ENCODE measurements at places on chromosomes 2 and 18.

DNA sequence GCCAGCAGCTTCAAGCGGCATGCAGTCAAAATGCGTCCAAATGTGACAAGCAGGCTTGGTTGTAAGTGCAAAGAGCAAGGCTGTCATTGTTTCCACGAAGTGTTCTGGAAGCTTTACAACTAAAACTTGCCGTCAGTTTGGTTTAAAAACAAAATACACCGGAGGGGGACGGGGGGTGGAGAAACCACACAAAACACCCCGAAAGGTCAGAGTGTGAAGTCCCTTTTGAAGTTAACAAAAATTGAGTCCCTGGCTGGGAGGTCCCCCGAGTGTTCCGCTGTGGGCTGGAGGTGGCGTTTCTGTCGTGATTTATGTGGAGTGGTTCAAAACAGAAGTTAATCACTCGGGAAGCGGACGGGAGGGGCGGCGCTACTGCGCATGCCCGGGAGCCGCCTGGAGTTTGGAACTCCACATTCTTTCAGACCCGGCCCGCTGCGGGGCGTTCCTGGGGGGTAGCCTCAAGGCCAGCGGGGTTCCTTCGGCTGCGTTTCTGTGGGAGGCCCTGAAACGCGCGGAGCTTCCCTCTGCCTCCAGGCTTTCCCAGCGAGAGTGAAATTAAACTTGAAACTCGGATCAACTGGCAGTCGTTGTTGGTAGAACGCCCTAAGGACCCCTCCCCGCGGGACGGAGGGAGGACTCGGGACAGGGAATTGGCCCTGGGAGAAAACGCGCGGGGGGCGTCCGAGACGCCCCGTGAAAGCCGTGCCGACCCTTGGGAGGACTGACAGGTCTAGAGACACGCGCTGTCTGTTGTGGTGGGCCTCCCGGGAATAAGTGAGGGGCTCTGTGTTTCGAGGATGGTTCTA is 1.4 kb downstream of the TGIF1 start:
- peak; percentile 78 for DNase-seq

- no peak for DNase-seq
These were observed 8.0 kb downstream of the PKDCC start for GRCh38 chr2:42055573-42056514.

DNA sequence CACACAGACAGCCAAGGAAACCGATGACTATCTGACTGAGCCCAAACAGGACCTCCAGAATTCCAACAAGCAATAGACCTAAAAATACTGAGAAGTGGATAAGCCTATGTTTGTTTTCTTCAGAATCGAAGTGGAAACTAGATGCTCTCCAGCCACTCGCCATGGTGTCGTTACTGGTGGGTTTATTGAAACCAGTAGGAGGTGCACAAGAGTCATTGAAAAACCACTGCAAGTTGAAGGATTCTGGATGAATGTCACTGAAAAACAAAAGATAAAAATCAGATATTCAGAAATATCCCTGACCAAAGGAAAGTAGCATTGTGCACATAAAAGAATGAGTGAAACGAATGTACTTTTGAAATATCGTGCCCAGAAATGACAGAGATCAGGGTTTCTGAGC is 15.3 kb downstream of the TM4SF20 start:
- no peak for DNase-seq

- DNase-seq, result no peak
These were observed 638.0 kb downstream of the NYAP2 start for GRCh38 chr2:226037526-226037925.

DNA sequence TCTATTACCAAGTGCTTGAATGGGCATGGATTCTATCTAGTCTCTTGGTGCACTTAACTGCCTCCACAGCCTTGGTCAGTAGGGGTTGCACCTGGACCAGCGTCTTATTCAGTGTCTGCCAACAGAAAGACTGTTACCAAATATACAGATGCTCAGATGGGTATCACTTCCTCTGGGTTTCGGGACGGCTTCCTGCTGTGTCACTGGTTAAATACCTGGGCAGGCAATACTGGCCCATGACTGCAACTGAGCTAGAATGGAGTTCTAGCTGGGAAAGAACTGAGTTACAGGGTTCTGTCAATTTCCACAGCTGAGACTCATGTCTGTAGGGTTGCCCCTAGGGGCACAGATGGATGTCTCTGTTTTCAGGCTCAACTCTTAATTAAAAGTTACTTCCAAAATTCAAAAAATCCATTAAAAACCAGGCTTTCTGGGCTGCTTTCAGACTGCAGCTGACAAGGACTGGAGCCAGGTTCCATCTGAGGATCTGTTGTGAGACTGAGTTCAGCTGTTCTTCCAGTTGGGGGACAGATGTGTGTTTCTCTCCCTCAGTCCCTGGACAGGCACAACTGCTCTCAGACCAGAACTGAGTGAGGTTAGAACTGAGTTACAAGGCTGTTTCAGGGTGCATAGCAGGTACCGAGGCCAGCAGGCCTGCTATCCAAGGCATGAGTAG is 789.6 kb upstream of the SLC8A1 start:
- no peak for DNase-seq

DNA sequence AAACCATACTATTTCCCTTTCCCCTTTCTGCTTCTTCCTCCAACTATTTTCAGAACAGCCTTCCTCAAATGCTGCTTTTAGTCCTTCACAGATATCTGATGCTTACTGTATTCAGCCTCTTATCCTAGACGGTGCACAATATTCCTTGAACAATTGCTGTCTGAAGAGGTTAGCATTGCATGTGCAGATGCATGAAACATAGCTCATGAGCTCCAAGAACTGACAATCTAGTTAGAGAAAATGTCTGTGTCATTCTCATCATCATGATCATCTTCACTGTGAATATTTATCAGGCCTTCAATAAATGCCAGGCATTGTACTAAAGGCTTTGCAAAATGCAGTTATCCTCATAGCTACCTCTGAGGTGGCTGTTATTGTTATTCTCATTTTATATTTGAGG is 190.7 kb downstream of the DNER start:
- no peak for DNase-seq

GRCh38 chr2:22801970-22802369 is 583.0 kb upstream of the KLHL29 start:
- no peak for DNase-seq

GRCh38 chr18:46337271-46337670 is 233.1 kb downstream of the HAUS1 start:
- DNase-seq, result no peak

GRCh38 chr2:164850235-164850634 is 8.6 kb upstream of the COBLL1 start:
- DNase-seq, result no peak

- no peak for DNase-seq
These were observed 236.8 kb downstream of the SETBP1 start for GRCh38 chr18:44917216-44918141.

DNA sequence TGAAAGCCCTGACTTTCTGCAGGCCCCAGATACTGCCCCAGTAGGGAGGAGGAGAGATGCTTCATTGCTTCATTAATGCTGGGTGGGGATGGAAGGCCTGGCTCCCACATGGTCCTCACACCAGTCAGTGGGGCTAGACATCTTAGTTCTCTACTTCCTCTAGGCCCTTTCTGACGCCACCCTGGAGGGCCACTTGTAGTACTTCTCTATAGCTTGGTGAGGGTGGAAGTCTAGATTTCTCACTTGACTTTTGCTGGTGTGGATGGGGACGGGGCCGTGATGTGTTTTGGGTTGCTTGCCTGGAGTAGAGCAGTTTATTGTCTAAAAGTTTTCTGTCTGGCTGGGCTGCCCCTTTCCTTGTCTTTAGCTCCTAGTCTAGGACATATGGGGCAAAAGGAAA is 18.7 kb downstream of the MERTK start:
- DNase-seq, result no peak

- DNase-seq, result no peak
These were observed 122.5 kb downstream of the SLC39A10 start for GRCh38 chr2:195779491-195779890.

GRCh38 chr18:26960911-26961310 is 95.4 kb upstream of the AQP4 start:
- no peak for DNase-seq

DNA sequence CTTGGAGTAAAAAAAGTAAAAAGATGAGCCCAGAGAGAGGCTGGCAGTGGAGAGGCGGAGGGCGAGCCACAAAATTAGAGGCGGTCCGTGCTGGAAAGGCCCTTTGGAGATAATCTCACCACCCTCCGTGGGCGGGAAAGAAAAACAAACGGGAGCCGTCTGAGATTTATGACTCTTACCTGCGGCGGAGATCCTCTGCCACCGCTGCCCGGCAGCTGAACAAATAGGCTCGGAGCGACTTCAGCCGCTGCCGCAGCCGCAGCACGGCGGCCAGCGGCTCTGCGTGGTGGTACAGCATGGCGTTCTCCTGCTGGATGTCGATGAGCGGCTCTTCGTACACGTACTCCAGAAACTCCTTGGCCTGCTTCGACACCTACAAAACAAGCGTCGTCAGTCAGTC is 94.6 kb downstream of the PLEKHM3 start:
- no peak for DNase-seq

DNA sequence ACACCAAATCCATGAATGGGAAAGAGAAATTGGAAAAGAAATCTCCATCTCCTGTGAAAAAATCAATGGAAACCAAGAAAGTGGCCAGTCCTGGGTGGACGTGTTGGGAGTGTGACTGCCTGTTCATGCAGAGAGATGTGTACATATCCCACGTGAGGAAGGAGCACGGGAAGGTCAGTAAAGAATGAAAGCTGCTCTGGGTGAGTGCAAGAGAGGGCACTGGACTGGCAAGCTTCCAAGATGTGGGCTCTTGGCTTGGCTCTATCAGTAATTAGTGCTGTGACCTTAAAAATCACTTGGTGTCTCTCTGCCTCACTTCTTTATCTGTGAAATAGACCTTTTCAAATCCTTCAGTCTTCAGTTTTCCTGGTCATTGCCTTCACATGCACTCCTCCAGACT is 89.0 kb downstream of the ZNF532 start:
- DNase-seq, result no peak

GRCh38 chr2:188786368-188786841 is 187.8 kb upstream of the COL3A1 start:
- no peak for DNase-seq
